NCI-H187 treated with DMSO at 0.1 percent for 48 hours (cell line): ENCODE measurements at places on chromosomes 12 and 14.

DNA sequence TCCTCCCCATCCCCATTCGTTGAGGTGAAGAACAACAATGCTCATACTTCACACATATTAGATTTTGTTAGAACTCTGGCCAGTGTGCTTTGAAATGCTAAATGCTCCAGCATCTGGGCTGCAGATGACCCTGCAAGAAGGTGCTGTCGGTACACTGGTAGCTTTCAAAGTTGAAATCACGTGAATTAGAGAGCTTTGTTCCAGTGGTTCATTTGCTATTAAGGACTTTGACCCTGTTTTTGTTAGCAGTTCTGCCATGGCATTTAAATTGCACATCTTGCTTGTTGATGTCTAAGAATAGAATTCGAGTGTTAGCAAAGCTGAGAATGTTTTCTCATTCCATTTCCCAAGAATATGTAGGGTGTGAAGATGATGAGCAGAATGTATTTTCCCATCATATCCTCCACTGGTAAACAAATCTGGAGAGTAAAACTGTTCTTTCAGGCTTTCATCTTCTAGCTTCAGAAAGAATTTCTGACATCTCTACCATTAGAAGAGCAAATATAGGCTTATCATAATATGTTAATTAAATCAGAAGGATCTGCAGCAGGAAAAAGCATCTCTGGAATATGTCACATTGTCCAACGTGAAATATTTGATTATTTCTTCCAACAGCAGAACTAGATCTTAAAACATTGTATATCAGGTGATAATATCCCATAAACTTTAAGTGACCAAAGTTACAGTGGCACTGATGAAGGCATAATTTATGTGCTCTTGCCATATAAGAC lies 98.8 kb upstream of the PDE3A start:
- no peak for DNase-seq

DNA sequence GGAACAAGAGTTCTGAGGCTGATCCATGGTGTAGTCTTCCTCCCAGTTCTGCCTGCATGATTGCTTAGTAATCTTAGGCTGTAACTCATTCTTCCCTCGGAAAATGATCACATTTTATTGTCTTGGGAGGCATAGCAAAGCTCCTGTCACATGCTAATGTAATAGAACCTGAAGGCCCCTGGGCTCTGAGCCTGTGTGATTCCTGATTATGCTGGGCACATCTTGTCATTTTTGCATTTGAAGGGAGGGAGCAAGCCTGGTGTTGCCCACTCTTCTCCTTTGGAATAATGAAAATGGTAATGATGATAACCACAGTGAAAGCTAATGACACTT lies 215.4 kb downstream of the MSRB3 start:
- DNase-seq = no peak

GRCh38 chr12:121718653-121719239 lies 6.2 kb downstream of the TMEM120B start:
- no peak for DNase-seq

- DNase-seq = no peak
Measured at GRCh38 chr12:80107221-80107620, 7.9 kb downstream of the OTOGL start.
